RWPE2 (cell line): ENCODE measurements at places on chromosomes 6 and 20.
A peak's percentile ranks its signal among the peaks of the same experiment; 100 is the strongest.

- H3K4me1 ChIP-seq = no peaks in the 10 kb centered on the region
- H3K27me3 ChIP-seq = no peaks in the 10 kb centered on the region
- no peak for DNase-seq
- no peak overlapping the region for H3K4me3 ChIP-seq
- no peaks in the 10 kb centered on the region for H3K36me3 ChIP-seq
Measured at GRCh38 chr20:11311659-11312224, 606.0 kb upstream of the BTBD3 start.

GRCh38 chr6:1872649-1873131 is 263.0 kb downstream of the FOXC1 start:
- H3K36me3 ChIP-seq = no peaks in the 10 kb centered on the region
- no peaks in the 10 kb centered on the region for H3K27me3 ChIP-seq
- H3K27ac ChIP-seq = no peak overlapping the region
- no peaks in the 10 kb centered on the region for H3K4me1 ChIP-seq

DNA sequence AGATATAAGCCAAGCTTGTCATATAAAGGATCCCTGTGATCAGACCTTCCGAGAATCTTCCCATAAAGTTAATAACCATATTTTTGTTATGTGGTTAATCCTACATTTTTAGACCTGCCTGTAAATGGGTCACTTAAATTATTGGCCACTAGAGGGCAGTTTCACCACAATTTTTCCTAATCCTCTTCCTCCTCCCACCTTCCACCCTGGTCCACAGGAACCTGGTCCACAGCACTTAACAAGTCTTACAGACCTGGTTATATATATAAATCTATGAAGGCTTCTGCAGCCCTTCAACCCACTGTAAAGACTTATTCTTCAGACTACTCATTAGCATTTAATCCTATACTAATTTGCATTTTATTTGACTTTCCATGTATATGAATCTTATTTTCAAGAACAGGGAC is 28.3 kb downstream of the MRS2 start:
- H3K4me3 ChIP-seq = no peak overlapping the region
- no peak overlapping the region for H3K27ac ChIP-seq
- DNase-seq = no peak
- peaks cover 5% of the 10 kb centered on the region for H3K4me1 ChIP-seq
- no peaks in the 10 kb centered on the region for H3K27me3 ChIP-seq

GRCh38 chr6:157236040-157236725 is 87.1 kb downstream of the TMEM242 start:
- no peak overlapping the region for H3K27ac ChIP-seq
- DNase-seq = no peak
- H3K4me1 ChIP-seq = peaks cover 10% of the 10 kb centered on the region
- H3K27me3 ChIP-seq = peaks cover 26% of the 10 kb centered on the region
- peak overlapping the region; percentile 26 for H3K4me3 ChIP-seq
- no peaks in the 10 kb centered on the region for H3K36me3 ChIP-seq

GRCh38 chr6:3751730-3752530 is 417 bp upstream of the PXDC1 start:
- peaks cover 7% of the 10 kb centered on the region for H3K36me3 ChIP-seq
- peak overlapping the region; percentile 93 for H3K27ac ChIP-seq
- peak; percentile 84 for DNase-seq
- peaks cover 15% of the 10 kb centered on the region for H3K4me1 ChIP-seq

DNA sequence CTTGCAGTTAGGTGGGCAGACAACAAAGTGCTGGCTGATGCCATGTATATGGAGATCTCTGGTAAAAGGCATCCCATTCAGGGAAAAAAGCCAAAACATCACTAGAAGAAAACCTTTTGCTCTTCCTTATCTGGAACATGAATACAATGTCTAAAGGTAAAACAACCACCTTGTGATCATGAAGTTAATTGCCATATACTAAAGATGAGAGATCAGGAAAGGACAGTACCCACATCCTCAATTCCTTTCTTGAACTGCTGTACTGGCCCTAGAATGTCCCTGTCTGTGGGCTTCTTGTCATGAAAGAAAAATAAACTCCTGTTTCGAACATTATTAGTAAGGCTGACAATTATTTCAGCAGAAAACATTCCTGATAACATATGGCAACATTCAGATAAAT is 19.3 kb downstream of the DEK start:
- no peak for DNase-seq
- H3K4me3 ChIP-seq = no peak overlapping the region
- H3K36me3 ChIP-seq = peaks cover 100% of the 10 kb centered on the region
- H3K27ac ChIP-seq = peak overlapping the region; percentile 8

DNA sequence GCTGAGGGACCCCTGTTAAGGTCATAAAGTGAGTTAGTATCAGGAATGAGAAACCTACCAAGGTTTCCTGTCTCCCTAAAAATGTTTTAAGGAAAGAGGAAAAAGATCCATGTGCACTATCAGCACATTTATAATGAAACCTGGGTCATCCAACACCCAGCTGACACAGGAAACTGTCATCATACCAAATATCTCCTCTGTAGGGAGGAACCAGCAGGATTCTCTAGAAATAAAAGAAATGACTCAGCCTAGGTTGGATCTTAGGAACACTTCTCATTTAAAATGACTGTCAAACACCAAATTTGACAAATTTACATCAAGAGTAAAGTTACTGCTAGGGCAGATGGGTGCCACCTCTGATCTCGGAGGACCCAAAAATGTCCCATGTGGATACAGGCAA is 21.7 kb downstream of the GFOD1 start:
- H3K4me3 ChIP-seq = no peak overlapping the region
- H3K36me3 ChIP-seq = peaks cover 10% of the 10 kb centered on the region; the same call in 1 of the 2 replicates
- no peaks in the 10 kb centered on the region for H3K27me3 ChIP-seq
- H3K27ac ChIP-seq = peak overlapping the region; percentile 21

- no peak overlapping the region for H3K4me3 ChIP-seq
- H3K36me3 ChIP-seq = no peaks in the 10 kb centered on the region
- H3K27ac ChIP-seq = no peak overlapping the region
- DNase-seq = no peak
Measured at GRCh38 chr6:78864957-78865356, 2.4 kb upstream of the IRAK1BP1 start.

DNA sequence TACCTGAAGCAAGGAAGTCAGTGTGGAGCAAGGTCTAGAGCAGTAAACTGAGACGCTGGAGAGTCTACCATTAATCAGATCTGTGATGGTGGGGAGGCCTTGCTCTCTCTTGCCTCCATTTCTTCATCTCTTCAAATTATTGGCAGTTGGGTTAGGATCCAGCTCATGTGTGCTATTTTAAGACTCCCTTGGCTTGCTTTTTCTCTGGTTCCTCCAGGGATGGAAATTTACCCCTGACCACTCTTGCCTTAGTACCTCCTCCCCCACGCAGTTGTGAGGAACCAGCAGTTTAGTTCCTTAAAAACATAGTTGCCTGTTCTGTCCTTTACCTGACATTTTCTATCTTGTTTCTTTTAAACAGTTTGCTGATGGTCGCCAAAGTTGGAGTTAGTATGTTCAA is 7.4 kb downstream of the TMEM14C start:
- no peak overlapping the region for H3K4me3 ChIP-seq
- no peaks in the 10 kb centered on the region for H3K27me3 ChIP-seq
- no peak for DNase-seq
- H3K27ac ChIP-seq = no peak overlapping the region
- H3K4me1 ChIP-seq = peaks cover 14% of the 10 kb centered on the region
- H3K36me3 ChIP-seq = peaks cover 77% of the 10 kb centered on the region

GRCh38 chr6:158077676-158078075 is 90.4 kb downstream of the SERAC1 start:
- no peak overlapping the region for H3K27ac ChIP-seq
- no peak overlapping the region for H3K4me3 ChIP-seq
- H3K27me3 ChIP-seq = no peaks in the 10 kb centered on the region
- H3K4me1 ChIP-seq = no peaks in the 10 kb centered on the region
- peaks cover 24% of the 10 kb centered on the region for H3K36me3 ChIP-seq

DNA sequence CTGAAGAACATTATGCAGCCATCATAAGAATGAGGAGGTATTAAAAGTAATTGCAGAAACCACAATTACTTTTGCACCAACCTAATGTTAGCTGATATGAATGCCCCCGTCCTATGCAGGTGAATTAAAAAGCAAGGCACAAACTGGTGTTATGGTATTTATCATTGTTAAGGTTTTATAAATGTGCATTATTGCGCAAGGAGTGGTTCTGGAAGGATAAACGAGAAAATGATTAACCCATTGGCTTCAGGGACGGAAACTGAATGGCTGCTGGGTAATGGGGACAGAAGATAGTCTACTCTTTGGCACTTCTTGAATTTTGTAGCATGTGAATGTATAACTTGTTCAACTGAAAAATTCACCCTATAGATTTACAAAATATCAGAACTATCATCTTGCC is 148.6 kb upstream of the SALL4 start:
- no peak overlapping the region for H3K27ac ChIP-seq
- H3K36me3 ChIP-seq = no peaks in the 10 kb centered on the region
- H3K4me3 ChIP-seq = no peak overlapping the region
- no peaks in the 10 kb centered on the region for H3K27me3 ChIP-seq

DNA sequence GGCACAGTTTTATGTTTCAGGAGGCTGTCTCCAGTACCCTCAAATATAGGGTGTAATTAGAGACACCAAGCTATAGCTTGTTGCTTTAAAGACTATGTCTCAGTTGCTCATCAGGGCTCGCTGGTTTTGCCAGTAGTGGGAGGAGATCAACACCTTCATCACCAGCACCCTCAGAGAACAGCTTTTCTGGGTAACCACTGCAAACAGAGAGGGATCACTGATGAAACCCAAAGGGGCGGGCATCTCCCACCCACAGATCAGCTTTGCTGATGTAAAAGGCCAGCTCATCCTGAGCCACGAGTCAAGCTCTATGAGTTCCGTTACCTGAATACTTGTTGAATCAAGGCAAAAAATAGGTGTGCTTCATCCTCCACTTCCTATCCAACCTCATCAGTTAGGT is 187.7 kb downstream of the AIG1 start:
- H3K4me3 ChIP-seq = no peak overlapping the region
- H3K4me1 ChIP-seq = no peaks in the 10 kb centered on the region
- no peaks in the 10 kb centered on the region for H3K27me3 ChIP-seq
- H3K36me3 ChIP-seq = no peaks in the 10 kb centered on the region; the same call in 1 of the 2 replicates
- H3K27ac ChIP-seq = no peak overlapping the region

DNA sequence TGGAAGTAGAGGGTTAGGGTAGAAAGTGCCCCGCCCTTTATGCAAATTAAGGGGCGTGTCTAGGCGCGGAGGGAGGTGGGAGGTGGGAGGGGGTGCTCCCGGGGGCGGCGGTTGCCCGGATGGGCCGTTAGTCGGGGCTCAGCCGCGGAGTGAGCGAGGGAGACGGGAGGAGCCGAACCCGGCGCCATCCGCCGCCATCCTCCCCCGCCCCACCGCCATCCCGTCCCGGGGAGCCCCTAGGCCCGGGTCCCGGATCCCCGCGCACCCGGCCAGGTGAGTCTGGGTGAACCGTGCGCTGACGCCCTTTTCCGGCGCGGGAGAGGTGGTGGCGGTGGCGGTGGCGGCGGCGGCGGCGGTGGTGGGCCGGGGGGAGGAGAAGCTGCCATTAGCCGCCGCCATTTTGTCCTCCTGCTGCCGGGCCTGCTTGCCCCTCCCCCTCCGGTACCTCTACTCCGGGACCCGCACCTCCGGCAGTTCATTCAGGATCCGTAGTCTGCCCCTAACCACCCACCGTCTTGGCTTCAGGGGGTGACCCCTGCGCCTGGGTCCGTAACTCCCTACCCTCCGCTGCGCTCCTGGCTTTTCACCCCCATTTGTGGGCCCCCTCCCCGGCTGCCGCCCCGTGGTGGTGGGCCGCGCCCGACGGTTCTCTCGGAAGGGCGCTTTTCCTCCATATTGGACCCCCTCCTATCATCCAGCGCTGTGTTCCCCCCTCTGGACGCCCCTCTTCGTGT is at the start of gene PRRC2A:
Gene PRRC2A (plus strand): TSS at position 130 of the 734 bp plus-strand sequence. CDS start 2,075 bp downstream, outside the sequence.
- H3K4me3 ChIP-seq = peak within 1 kb of the TSS; percentile 84
- peak; percentile 93 for DNase-seq
- H3K36me3 ChIP-seq = peaks cover 44% of the 10 kb centered on the region
- H3K27me3 ChIP-seq = no peaks in the 10 kb centered on the region
- H3K27ac ChIP-seq = peak within 1 kb of the TSS; percentile 89

DNA sequence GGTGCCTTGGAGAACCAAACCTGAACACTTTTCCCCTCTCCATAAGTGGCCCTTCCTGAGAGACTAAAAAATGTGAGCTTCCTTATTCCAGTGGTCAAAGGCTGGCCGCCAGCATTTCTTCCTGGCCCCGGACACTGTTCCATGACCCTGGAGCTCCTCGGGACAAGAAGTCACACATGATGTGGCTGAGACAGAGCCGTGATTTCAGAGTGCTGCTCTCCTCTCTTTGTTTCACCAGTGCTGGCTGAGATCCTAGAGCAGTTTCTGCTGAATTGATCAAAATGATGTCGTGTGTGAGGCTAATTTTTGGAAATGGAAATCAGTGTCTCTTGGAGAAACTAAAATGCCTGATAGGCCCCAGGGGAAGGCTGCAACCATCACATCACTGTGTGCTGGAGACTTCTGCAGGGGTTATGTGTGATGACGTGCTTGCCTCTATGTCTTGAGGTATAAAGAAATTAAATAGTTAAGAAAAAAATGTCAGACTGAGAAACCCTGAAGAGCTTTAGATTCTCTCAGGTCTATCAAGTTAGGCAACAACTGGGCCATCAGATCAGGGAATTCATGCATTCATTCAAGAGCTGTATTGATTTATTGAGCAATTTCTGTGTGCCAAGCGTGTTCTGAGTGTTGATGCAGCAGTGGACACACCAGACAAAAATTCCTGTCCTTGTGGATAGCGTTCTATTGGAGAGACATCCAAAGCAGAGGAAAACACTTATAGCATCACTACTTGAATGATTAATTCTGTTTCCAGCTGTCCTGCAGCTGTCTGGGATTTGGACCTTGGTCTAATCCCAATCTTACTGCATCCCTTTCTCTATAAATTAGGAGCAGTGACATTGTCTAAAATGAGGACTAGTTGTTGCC is 72.7 kb upstream of the CCN6 start:
- no peaks in the 10 kb centered on the region for H3K36me3 ChIP-seq
- DNase-seq = no peak
- no peak overlapping the region for H3K4me3 ChIP-seq

GRCh38 chr6:36402481-36402880 is 15.0 kb upstream of the ETV7 start:
- DNase-seq = no peak
- H3K27me3 ChIP-seq = no peaks in the 10 kb centered on the region
- no peak overlapping the region for H3K27ac ChIP-seq
- no peaks in the 10 kb centered on the region for H3K36me3 ChIP-seq
- H3K4me1 ChIP-seq = no peaks in the 10 kb centered on the region

DNA sequence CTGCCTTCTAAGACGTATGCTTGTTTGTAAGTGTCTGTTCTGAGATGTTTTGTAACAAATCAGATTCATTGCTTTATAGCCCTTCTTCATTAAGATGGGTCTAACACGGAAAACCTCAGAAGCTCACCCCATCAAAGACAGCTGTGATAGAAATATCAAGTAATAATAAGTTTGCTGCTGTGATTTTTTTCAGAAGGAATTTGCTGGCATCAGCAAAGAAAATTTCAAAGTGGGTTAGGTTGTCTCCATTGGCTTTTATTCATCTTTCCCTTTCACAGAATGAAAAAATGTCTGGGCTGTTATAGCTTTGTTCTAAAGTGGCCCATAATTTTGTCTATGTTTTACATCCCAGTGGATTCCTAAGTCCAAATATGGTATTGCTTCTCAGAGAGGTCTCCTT is 81.4 kb downstream of the SLX4IP start:
- no peak overlapping the region for H3K4me3 ChIP-seq
- no peak overlapping the region for H3K27ac ChIP-seq
- no peaks in the 10 kb centered on the region for H3K27me3 ChIP-seq
- no peaks in the 10 kb centered on the region for H3K36me3 ChIP-seq
